ENCODE measurements at places on chromosomes 3 and 15.
A peak's percentile ranks its signal among the peaks of the same experiment; 100 is the strongest.

DNA sequence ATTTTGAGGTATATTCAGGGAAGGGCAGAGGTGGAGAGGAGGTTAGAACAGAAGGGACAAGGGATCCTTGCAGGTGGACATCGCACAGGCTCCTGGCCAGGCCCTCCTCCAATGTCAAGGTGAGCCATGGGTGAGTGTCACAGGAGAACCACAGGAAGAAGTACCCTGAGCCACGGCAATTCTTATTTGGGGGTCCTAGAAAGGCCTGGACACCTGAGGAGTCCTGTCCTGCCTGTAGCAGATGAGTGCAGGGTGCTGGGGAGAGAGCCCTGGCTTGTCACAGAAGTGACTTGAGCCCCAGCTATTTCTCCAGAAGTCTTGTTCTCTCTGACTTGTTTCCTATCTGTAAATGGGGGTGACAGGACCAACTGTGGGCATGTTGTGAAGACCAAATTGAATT, 4.3 kb downstream of the SLC6A20 start:
- no peak for DNase-seq

DNA sequence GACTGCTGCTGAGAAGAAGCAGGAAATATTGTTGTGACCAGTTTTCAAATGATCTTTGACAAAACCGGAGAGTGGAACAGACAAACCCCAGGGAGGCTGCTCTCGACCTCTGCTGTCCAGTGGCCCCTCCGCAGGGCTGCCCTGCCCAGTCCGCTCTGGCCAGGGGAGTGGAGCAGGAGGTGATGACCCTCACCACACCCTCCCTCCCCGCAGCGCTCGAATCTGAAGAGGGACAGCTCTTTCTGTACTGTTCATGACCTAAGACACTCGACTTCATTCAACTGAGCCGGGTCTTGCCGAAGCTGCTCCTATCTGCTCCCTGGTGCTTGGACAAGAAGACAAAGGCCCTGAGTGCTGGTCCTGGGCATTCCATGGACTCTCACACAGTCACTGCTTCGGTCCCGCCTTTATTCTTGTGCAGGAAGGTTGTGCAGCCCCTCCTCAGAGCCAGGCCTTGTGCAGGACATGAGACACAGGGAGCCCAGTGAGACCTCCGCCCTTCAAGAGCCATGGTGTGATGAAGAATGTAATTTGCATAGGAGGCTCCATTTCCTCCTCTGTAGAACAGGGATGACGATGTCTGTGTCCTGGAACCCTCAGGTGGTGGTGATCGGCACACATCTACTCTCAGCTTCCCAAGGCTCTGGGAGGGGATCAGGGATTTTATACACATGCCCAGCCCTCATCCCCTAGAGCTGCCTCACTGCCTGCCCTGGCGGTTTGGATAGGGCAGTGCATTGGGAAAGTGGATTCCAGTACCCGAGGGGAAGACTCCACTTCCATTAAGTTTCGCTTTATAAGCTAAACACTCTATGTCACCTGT, 97.1 kb upstream of the PRR20G start:
- DNase-seq: no peak

DNA sequence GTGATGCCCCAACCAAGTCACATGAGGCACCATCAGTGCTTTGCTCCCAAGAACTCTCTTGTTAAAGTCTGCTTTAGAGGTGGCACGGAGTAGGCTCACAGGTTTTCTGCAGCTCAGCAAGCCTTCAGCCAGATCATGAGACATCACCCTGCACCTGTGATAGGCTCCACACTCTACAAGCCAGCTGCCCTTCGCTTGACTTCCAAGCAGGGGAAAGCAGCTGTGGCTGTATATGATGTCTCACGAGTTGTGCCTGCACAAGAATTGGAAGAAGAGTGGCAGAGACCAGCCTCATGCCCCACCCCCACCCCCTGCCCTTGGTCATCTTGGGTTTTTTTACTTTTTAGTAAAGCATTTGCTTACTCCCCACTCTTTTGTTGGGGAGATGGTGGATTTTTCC, 22.5 kb downstream of the MRPS11 start:
- no peak for DNase-seq

DNA sequence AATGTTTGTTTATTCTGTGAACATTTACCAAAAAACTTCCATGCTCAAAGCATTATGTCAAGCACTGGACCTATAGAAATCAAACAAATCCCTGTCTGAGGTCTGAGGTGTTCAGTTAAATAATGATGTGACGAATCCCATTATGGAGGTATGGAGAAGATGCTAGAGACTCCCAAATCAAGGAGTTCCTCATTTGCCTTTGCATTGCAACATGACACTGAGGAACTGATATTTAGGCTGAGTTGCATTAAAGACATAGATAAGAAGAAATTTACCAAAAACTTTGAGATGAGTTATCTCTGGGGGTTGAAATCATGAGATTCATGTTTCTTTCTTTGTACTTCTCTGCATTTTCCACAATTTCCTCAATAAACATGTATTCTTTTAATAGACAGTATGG, 16.0 kb downstream of the CD200 start:
- no peak for DNase-seq

DNA sequence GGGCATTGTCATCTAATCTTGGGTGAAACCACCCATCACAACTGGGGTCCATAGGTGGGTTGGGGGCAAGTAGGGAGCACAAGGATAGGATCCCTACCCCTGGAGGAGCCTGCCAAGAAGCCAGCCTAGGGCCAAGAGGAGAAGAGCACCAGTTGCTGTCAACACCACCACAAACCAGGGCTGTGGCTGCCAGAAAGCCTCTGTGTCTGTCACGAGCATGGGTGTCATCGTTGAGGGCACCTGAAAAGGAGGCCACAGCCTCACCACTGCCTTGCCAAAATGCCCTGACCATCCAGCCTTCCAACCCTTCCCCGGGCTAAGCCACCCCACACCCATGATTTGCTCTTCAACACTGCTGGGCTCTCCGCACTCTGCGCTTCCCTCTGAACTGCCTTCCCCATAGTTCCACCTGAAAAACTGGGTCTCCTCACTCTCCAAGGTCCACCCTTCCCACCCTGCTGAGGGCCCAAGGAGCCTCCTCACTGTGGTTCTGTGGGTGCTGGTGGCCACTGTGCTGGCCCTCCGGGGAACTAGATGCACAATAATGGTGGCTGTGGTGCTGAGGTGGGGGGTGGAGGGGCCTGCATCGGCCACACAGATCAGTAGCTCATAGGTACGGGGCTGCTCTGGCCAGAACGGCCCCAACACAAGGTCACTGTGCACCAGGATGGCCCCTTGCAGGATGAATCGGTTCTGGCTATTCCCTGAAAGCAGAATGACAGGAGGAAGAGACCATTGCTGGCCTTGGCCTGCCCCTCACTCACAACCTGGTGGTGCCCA, 6.2 kb upstream of the IP6K1 start:
- DNase-seq: no peak

DNA sequence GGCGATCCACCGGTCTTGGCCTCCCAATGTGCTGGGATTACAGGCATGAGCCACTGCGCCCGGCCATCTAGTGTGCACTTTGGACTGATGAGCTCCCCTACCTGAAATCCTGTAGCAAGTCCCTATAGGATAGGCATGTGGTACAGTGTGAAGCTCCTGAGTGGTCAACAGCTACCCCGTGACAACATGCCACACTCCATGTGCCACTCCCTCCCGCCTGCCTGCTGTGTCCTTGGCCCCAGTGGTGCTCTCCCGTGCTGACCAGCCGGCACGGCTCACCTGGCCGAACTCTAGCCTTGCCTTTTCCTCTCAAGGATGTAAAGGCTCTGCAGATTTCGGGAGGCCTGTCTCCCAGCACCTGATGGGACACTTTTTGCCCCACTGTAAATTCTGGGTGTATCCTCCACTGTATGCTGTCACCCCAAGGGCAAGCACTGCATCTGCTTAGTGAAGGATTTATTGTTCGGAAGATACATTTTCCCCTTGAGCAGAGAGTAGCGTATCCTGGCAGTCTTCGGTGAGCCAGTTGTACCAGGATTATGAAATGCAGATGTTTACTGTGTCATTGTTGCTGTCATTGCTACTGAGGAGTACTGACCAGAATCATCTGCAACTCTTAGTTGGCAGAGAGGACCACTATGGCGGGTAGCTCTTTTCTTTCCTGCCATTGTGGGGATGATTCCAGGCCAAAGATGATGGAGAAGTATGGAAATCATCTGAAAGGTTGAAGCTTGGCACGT, 64.7 kb downstream of the IGF1R start:
- DNase-seq: no peak

DNA sequence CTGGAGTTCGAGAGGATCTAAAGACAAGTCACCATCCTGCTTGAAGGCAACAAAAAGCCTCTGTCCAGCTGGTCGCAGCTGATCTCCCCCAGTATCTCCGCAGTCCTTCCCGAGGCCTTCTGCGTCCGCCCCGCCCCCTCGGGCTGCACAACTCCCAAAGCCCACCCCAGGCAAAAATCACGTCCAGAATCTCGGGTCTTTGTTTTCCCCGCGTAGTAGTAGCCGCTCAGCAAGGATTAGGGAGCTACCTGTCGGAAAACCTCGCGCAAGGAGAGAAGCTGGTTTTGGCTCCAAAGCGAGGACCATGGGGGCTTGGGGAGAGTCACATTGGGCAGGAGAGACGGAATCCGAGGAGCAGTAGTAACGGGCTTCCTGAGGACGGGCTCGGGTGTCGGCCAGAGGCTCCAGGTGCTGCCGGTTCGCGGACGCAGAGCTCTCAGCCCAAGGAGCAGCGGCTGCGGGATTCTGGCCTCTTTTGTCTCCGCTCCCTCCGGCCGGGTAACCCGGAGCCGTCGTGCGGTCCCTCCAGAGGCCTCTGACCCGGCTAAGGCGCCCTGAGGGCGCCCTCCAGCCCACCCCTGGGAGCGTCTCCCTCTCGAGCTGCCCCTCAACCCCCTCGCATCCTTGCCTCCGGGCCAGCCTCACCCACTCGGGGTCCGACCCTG, 401 bp downstream of the ZSCAN29 start:
- peak; percentile 54 for DNase-seq

GRCh38 chr3:98013411-98014267, 21.5 kb downstream of the GABRR3 start:
- DNase-seq: no peak

DNA sequence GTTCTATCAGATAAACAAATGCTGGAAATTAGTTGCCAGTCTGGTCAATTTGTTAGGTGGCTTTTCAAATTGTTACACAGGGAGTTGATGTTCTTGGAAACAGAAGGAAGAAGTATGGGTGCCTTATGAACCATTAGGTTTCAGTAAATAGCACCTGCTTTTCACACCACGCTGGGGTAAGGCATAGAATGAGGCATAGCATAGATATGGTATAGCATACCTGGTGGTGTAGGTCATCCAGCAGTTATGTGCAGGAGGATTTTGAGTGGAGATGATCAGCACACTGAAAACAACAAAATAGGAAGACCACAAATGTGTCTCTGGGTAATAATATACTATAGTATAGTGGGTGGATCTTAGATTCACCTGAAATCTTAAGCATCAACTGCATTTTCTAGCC, 121.4 kb downstream of the GMPS start:
- DNase-seq: no peak

DNA sequence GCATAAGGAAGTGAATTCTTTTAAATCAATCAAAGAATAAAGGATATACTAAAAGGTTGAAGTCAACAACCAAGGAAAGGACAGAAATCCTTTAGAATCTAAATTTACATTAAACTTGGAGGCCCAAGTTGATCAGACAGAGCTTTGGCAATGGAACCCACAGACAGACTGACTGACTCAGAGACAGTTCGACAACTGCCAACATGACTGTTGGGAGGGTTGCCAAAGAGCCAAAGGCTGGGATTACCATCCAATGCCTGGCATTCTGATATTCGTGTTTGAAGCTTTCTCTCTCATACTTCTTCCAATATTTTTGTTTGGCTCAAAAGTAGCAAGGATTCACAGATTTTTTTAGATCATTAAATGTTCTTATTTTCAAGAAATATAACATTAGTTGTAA, 406.1 kb downstream of the PLCL2 start:
- DNase-seq: peak; percentile 11

DNA sequence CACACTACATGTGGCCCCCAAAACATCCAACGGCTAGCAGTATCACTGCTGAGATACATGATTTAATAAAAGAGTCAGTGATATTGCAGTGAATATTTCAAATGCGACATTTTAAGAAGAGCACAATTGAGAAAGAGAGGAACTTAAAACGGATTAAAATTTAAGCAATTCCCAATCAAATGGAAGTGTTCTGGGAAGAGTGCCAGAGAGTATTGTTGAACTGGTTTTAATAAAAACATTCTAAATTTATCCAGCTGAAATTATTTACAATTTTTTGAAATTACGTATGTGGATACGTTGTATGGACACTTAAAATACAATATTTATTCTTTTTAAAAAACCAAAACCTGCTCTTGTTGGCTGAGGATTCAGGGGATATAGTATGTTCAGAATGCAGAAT, 117.7 kb downstream of the C3orf38 start:
- no peak for DNase-seq

DNA sequence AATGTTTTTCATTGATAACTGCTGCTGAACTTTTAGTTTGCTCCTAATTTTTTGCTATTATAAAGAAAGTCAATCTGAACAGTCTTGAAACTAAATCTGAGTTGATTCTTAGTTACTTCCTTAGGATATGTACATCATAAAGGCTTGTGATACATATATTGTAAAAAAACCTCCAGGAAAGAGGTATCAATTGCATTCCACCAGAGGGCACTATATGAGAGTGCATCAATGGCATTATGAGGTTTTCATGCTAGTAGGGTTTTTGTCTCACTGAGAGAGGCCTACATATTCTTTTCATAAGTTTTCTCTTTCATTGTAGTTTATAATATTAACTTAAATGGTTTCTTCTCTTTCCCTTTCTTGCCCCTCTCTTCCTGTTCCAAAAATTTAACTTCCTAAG, 46.9 kb downstream of the PIK3R4 start:
- peak; percentile 29 for DNase-seq

- no peak for DNase-seq
These were observed 130.0 kb upstream of the SLC24A5 start for GRCh38 chr15:47990821-47991220.

- peak; percentile 15 for DNase-seq
These were observed 452.1 kb upstream of the PPP2R3A start for GRCh38 chr3:135513106-135514059.

- DNase-seq: peak; percentile 52
These were observed 460.3 kb upstream of the PROK2 start for GRCh38 chr3:72245183-72245811.

DNA sequence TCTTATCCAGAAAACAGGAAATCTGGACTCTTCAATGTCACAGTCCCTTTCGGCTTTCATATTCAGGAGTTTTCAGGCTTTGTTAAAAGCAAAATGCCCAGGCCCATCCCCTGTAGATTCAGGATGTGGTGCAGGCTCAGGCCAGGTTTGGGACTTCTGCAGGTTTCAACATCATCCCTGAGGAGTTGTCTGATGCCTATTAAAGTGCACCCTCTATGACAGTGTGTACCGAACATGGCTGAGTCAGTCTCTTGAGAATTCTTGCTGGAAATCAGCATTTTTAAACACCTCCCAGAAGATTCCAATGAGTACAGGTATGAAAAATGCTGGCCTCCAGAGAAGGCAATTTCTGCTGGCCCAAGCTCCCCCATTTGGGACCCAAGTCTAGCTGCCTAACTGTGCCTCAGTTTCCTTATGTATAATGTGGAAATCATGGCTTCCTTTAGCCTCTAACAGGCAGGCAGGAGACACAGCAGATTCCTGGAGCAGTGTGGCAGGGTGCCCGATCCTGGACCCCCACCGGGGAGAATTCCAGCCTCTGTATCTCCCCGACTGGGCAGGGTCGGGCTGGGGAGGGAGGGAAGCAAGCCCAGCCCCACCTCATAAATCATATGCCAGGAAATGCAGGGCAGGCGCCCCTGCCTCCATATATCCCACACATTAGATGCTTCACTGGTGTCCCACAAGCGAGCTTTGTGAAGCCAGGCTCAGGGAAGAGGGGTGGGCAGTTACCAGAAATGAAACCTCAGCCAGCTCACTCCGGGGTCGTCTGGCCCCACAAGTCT, 44.4 kb upstream of the SLC6A11 start:
- no peak for DNase-seq

All from GM03348 (cell line).